Activated T-helper 2 cell treated with anti-CD3 and anti-CD28 coated beads, Interferon-gamma antibody, Interleukin-2, Interleukin-4, amounts not matched to agents 10 μg/mL and 5 μg/mL and 100 μg/mL, durations not matched to agents 14 hours and 24 hours and 36 hours (primary cell): ENCODE measurements at places on chromosomes 3 and 15. TPM values are rescaled to one million over a fixed set of nuclear protein-coding genes. Genes with fewer than 3 reads are reported as not detected.

DNA sequence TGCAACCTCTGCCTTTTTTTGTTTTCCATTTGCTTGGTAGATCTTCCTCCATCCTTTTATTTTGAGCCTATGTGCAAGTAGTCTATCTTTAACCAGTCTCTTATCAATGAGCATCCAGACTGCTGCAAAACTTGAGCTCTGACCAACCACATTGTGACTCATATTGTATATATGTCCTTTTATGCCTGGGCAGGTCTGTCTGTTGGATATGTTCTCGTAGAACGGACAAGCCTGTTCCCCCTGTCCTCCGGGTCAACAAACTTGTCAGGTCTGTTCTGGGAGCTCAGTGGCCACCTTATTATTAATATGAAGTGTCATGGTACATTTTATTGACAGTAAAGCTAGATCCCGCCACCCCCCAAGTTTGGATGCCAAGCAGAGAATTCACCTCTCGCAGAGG is 252.9 kb upstream of the ST8SIA2 start:
- DNase-seq: no peak

DNA sequence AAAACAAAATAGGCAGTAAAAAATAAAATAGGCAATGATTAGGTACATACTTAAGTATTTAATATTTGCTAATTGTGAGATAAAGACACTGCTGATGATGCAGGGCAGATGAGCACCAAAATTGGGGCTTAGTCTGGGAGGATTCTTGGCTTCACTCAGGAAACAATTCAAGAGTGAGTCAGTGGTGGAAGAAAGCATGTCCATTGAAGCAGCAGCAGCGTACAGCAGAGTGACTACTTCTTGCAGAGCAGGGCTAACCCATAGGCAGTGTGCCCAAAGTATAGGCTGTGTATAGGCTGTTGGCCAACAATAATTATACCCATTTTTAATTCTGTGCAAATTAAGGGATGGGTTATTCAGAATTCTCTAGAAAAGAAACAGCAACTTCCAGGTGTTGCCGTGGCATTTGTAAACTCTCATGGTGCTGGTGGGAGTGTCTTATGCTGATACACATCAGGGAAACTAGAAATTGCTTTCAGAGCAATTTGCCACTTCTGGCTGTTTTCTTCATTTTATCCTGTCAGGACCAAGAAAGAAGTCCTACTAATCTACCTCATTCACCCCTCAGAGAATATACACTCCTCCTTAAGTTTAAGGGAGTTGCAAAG is 317.3 kb upstream of the NAALADL2 start:
- no peak for DNase-seq

DNA sequence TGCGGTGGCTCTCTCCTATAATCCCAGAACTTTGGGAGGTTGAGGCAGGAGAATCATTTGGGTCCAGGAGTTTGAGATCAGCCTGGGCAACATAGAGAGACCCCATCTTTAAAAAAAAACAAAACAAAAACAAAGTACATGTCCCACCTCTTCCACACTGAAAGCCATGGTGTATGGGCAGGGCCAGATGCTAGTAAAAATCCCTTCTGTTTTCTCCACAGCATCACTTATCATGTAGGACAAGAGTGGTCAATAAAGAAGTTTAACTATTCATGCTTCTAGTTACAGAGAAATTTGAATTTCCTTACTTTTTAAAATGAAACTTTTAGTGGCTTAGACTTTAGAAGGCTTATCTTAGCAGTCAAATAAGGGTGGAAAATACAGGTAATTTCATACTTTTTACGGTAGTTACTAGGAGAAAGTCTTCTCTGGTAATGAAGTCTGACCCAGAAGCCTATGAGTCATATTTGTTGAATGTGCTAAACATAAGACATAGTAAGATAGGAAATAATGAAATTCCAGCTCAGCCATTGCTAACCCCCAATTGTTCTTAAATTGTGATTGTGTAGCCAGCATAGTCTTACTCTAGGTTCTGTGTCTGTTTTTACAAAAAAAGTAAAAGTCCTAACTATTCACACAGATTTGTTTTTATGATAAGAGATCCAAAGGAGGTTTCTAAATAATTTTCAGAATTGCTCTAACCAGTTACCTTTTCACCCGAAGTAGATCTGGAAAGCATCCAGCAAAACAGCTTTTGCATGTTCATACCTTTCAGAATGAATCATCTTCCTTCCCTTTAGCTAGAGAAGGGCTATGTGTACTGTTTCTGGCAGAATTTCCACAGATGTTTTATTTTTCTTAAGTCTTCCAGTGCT is 16.4 kb upstream of the ZNF609 start:
- no peak for DNase-seq

DNA sequence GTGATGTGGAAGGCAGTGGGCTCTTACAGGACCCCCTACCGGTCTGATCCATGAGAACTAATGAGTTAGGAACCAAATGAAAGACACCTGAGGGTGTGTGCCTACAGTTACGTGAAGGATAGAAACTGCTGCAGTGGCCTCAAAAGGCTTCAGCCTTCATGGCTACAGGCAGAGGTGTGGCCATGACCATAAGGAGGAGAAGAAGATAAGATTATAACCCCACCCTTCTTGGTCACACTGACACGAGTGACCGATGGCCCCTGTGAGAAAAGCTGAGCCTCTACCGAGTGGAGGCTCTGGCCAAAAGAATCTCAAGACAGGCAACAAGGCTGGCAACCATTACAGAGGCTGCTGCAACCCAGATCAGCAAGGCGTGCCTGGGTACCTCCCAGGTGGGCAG is 6.3 kb downstream of the RFT1 start:
- DNase-seq: no peak

- DNase-seq: no peak
Measured at GRCh38 chr3:186551387-186551786, 7.2 kb upstream of the CRYGS start.

EPHA6 gene
- total RNA-seq: not detected in 2 replicates
